ENCODE measurements at places on chromosomes 12 and 14.

GRCh38 chr12:3398196-3398789 is 92.7 kb upstream of the PRMT8 start:
- DNase-seq, result no peak

DNA sequence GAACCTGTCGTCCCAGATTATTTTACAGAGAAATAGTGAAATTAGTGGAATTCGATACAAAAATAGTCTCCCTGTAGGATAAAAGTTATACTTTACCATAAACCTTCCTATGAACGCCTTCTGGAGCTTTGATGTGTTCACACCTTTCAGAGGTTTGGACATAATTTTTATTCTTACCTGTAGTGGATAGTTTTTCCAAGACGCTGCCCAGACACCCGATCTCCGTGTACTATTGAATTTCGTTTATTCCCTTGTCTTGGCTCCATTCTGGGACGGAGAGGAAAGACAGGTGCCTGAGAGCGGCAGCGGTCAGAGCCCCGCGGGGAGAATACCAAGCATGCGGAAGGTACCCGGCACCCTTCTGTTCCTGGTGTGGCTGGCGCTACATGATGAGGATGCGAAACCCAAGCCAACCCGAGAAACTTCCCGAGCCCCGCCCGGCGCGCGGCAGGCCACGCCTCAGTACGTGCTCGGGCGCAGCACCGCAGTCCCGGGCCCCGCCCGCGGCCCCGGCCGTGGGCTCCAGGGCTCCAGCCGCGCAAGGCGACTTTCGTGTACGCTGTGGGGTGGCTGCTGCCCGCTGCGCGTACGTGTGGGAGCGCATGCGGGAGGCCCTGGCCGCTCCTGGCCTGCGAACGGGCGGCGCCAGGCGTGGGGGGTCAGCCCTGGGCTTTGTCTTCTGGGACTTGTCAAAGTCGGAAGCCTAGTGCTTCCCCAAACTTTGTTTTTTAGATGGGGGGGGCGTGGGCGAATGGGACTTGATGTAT is 11.3 kb upstream of the SNAPC1 start:
- peak; percentile 89 for DNase-seq

- no peak for DNase-seq
Observed at GRCh38 chr12:75481774-75482173, 1.2 kb downstream of the GLIPR1 start.

DNA sequence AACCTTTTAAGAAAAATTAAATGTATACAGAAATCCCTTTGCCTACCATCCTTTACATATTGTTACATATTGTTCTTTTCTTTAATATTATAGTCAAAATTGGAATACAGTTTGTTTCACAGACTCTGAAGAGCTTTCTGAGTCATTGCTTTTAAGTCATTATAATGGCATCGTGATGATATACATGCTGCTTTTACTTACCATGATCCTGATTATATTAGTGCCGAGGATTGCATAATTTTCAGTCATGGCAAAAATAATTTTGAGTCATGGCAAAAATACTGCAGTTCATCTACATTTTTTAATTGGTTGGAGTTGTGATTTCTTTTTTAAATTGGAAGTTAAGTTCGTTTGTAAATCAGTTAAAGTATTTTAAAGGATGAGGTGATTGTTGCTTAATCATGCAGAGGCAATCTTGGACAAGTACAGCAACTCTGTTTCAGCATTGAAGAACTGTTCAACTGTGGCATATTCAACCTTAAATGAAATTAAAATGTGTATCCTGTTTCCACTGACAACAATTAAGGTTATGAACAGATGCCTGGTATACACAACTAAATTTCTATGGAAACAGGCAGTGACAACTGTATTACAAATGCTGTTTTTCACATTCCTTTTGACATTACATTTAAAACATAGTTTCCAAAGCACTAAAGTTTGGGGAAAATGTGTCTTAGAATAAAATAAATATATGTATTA is 142.3 kb downstream of the PCNX1 start:
- DNase-seq, result no peak

- DNase-seq, result no peak
Observed at GRCh38 chr12:75739912-75740311, 228.5 kb upstream of the KRR1 start.

GRCh38 chr12:9132008-9132535 is 16.4 kb upstream of the A2M start:
- no peak for DNase-seq

DNA sequence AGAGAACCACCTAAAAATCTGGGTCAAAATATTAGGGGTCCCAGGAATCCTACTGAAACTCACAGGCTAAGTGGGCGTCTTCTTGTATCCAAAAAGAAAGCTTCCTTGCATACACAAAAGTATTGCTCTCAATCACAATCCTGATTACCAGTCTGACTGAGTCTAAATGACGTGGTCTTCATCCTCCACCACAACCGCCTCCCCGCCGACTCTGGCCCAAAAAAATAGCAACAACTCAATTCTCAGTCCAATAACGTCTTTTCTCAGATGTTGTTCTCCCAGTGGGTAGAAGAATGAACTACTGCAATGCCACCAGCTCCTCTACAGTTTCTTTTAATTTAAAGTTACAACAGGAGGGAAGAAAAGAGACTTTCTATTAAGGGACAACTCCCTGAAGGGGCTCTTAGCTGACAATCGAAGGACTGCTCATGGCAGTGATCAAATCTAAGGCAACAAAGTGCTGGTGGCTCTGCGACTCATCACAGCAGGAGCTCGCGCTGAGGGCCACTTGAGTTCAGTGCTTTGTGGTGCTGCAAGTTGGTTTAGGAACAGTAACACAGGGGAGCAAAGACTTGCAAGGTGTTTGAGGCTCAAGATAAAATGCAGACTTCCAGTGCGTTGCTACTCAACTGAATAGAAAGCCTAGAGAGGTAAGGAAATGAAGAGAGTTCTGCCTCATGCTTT is 394.1 kb downstream of the BCAT1 start:
- DNase-seq, result no peak

DNA sequence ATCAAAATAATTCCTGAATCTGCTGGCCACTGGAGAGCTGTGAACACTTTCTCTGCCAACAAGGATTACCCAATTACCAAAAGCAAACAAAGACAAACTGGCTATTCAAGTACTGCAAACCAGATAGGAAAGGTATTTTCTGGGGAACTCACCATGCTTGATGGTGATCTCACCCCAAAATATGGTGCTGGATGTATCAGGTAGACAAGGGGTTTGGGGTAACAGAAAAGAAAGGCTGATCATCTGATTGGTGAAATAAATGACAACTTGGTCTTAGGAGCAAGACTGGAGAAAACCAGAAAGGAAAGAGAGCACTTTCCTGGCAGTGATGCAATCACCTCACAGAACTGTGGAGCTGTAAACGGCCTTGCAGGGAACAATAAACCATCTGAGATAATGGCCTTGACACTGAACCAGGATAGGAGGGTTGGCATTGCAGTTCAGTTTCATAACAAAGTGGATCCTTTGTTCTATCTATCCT is 31.0 kb upstream of the NPFF start:
- no peak for DNase-seq

DNA sequence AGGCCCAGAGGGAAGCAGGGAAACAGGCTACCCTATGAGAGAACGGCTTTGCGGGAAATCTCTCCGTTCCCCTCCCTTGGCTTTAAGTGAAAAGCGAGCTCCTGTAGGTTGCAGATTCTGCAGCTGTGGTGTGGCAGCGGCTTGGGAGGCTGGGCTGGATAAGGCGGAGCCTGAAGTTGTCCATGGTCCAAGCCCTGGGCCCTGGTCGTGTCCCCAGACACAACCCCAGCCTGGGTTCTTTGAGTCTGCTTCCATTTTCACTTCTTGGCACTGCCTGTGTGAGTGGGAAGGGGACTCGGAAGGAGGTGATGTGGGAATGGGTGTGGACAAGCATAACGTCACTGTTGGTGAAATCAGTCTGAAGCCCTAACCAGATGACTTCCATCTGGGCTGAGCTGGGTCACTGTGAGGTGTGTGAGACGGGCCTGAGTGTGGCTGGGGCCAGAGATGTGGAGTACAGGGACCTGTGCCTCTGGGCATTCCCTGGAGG is 43.0 kb upstream of the CTDSP2 start:
- no peak for DNase-seq

- no peak for DNase-seq
Observed at GRCh38 chr12:75086091-75087038, 123.3 kb downstream of the KCNC2 start.

GRCh38 chr14:100144996-100145646 is 14.3 kb downstream of the DEGS2 start:
- no peak for DNase-seq

DNA sequence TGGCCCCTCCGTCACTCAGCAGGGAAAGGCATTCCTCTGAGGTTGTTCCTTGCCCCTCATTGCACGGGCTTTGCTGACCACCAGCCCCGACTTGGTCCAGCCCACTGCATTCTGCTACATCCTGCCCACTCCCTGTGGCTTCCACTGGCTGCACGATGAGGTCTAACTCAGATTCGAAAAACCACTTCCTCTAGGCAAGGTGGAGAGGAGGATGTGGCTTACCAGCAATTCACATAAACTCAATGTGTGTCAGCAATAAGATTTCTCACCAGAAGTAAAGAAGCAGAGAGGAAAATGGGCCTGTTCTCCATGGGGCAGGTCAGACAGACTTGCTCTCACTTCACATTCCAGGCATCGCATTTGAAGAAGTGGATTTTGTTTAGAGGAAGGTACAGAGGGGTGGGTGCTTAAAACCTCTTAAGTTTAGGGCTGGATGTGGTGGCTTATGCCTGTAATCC is 14.7 kb downstream of the GPR68 start:
- no peak for DNase-seq

GRCh38 chr12:104604070-104604994 is 147.6 kb downstream of the CHST11 start:
- DNase-seq, result no peak

GRCh38 chr12:332581-333205 is 56.4 kb downstream of the KDM5A start:
- no peak for DNase-seq

DNA sequence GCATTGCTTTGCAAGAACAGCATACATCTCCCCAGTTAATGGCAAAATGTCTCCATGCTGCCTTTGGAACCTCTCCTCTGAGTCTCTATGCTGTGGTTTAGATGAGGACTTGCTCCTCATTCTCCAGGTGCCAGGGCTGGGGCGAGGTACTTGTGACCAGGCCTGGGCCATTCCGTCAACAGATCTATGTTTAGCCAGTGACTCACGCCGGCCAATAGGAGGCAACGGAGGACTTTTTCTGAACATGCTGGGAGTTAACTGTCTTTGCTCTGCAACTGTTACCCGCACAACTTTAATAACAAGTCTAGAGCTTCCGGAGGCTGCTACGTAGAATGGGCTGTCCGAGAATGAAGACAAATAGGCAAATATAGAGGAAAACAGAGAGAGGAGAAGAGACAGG is 214.2 kb downstream of the GLT1D1 start:
- DNase-seq, result no peak

- no peak for DNase-seq
Observed at GRCh38 chr12:103915306-103915705, 14.9 kb upstream of the HSP90B1 start.

- DNase-seq, result no peak
Observed at GRCh38 chr12:23906329-23906728, 43.1 kb downstream of the SOX5 start.

GRCh38 chr14:80206351-80207080 is 4.8 kb downstream of the DIO2 start:
- DNase-seq, result no peak

- DNase-seq, result no peak
Observed at GRCh38 chr14:53715193-53715721, 241.4 kb downstream of the BMP4 start.

DNA sequence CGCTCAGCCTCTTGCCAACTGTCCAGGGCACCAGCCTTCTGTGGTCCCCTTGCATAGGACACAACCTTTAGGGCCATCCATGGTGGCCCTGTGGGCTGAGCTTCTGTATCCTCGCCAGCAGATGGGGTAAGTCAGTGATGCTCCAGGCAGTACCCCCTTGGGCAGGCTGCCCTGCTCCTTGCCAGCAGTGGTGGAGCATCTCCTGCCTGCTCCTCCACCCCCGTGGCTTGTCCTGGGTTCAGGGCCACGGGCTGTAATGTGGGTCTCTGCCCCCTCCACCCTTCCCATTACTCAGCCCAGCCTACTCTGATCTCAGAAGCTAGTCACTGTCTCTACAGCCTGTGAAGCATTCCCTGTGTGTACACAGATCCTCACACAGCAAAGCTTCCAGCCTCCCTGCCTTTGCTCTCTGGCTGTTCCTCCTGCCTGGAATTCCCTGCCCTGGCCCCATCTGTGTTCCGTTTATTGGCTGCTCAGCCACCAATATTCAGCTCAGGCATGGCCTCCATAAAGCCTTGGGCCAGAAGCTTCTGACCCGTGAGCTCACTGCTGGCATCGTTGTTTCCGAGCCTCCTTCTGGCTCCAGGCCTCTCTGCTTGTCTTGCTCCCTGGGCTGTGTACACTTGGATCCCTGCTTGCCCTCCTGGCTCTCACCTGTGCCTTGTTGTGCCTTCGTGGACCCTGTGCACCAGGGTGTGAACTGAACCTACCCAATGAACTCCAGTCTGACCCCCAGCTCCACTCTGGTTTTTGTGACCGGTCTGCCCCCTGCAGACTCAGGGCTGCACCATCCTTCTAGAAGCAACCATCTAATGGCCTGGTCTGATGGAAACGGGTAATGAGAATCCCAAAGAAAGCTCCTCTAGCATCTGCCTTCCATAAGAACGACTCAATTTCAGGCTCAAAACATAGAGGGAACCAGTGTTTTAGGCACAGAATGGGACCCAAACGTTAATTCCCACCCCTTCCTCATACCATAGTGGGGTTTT is 177.0 kb upstream of the PRMT8 start:
- DNase-seq, result peak; percentile 82

GRCh38 chr14:58151133-58152013 is 640 bp downstream of the ARMH4 start:
- DNase-seq, result peak; percentile 71

GRCh38 chr12:12705838-12706520 is 10.0 kb upstream of the GPR19 start:
- no peak for DNase-seq

- DNase-seq, result peak; percentile 54
Observed at GRCh38 chr12:59372956-59373355, 222.9 kb upstream of the SLC16A7 start.

DNA sequence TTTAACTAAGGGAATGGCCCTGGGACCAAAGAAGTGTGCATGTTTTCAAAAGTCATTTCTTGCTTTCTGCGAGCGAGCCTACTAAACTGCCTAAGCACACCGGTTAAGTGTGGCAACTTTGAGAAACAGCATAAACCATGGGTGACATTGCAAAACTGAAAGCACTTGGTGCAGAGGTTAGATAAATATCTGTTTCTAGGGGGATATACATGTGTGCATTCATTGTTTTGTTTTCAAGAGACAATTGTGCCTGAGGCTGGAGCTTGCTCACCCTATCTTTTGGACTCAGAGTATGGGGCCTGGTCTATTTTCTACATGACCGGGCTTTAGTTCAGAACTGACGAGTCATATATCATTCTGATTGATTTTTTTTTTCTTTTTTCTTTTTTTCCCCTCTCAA is 923.4 kb downstream of the NRXN3 start:
- no peak for DNase-seq

- no peak for DNase-seq
Observed at GRCh38 chr12:8950702-8951478, 1.4 kb upstream of the M6PR start.

DNA sequence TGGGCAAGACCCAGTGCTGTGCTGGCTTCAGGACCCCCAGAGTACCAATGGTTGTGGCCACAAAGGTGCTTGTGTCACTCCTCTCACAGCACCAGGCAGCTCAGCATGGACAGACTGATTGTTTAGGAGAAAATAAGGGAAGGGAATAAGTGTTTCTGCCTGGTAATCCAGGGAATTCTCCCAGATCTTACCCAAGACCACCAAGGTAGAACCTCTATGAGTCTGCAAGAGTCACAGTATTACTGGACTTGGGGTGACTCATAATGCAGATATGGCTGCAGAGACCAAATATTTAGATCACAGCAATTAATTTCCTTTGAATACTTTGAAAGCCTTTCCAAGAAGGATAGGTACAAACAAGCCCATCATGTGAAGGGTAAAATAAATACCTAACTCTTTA is 1178.3 kb upstream of the FLRT2 start:
- no peak for DNase-seq
